Smooth muscle cell of the brain vasculature (primary cell): ENCODE measurements at places on chromosomes 1 and 21.

DNA sequence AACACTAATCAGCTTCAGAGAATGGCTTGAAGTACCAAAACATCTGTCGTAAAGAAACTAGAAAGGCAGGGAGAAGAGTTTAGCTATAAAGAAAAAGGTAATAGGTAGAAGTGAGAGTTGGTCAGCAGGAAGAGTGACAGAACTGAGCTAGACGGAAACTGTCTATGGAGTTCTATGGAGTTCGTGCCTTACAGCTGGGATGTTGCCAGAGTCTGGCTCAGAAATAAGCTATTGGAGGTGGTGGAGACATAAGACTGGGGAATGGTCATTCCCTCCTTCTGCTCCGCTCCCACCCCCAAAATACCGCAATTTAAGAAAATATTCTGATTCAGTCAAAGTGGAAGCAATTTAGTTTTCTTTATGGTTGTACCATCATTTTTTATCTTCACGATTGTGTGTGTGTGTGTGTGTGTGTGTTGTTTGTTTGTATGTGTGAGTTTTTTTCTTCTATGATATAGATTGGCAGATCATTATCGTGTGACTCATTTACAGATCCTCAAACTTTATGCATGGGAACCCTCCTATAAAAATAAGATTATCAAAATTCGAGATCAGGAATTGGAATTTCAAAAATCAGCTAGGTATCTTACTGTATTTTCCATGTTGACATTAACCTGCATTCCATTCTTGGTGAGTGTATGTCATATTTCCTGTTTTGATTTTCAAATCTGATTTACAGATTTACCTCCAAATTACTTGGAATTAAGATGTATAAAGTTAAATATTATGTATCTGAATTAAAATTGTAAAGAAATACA lies 79.0 kb downstream of the HSPA13 start:
- no peak for DNase-seq

DNA sequence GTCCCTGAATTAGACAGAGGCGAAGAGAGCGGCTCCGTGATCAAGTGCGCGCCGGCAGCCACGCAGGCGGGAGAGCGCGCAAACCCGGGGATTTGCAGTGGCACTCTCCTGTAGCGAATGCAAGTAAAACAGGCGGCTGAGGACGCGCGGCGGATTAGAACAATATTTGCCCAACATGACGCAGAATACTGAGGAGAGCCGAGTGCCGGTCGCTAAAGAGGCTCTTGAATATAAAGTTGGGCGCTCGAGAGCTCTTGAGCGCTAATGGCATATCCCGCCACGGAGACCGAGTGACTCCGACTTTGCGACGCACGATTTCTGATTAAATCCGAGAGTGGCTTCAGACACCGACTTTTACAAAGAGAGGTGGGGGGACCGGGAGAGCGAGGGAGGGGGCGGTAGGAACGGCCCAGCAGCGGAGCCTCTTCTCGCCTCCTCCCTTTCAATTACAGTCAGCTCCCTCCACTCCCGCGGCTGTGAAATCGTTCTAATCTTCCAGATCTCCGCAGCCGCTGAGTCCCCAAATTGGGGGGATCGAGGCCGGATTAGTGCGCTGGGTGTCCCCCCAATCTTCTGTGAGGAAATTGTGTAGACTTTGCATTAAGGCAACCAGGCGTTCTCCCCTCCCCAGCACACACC lies 2.3 kb downstream of the PAX7 start:
- DNase-seq, result no peak

GRCh38 chr1:79089946-79090345 lies 83.4 kb upstream of the ADGRL4 start:
- DNase-seq, result no peak

DNA sequence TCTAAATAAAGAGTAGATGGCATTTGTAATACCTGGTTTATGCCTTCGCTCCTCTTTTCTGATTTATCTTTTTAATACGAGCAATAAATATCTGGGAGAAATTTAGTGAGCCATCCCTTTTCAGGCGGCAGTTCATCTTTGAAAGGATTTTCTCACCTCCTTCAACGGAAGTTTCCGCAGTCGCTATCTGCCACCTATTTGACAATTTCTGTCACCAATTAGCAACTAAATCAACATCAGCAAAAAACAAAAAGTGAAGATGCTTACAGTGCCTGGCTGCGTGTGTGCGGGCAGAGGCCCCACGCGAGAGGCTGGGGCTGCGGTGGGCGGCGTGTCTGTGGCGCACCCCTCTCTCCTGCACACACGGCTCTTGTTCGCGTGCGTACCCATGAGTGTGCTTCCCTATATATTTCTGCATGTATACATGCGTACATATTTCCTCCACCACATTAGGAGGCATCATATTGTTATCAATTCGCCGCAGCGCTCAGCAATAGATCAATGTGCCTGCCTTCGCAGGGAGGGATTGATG lies 117.3 kb upstream of the BARHL2 start:
- no peak for DNase-seq

GRCh38 chr1:153866045-153866850 lies 56.5 kb downstream of the GATAD2B start:
- no peak for DNase-seq

GRCh38 chr1:211577819-211578639 lies 932 bp downstream of the SLC30A1 start:
- no peak for DNase-seq

DNA sequence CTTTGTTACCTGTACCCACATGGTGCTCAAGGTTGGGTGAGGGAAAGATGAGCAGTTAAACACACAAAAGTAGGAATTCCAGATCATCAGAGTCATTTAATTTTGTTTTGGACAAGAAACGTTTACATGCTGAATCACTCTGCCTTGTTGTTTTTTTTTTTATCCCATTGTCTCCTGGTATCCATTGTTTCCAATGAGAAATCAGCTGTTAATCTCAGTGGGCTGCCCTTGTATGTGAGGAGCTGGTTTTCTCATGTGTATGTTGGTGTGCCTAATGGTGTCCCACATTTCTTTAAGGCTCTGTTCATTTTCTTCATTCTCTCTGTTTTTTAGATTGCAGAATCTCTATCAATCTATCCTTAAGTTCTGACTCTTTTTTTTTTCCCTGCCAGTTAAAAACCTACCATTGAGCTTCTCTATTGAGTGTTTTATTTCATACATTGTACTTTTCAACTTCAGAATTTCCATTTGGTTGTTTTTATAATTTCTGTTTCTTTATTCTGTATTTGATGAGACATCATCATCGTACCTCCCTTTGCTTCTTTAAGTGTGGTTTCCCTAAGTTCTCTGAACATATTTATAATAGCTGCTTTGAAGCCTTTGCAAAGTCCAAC lies 8.8 kb upstream of the OBSCN start:
- DNase-seq, result no peak

DNA sequence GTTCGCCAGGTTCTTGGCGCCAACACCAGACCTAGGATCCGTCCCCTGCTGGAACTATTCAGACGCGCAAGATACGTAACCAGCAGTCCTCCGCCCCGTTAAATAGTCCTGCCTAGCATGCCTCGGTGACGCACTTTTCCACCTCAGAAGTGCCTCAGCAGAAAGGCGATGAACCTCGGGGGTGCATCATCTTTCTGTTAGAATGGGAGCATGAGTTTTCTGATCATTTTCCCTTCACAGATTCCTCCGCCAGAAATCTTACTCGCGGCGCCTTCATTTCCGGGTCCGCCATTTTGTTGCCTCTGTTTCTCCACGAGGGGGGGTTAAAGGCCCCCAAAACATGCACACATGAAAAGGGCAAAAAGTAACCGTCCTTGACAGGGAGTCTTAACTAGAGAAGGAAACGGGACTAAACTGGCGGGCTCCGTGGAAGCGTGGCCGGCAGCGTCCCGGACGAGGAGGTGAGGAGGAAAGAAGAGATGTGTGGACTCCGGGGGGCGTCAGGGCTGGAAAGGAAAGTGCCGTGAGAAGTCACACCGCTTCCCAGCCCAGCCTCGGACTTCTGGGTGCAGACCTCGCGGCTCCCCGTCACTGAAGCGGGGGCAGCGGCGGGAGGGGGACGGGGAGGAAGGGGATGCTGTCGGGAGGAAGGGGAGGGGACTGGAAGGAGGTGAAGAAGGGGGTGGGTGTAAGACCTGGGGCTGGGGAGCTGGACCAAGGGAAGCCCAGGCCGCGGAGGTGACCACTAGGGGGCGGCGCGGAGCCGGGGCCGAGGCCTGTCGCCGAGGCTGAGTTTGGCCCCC lies at the start of gene GABPB2:
Gene GABPB2 (plus strand): TSS at position 288 of the 803 bp plus-strand sequence. CDS start 17,429 bp downstream, outside the sequence.
- DNase-seq, result peak; percentile 89

GRCh38 chr21:14567331-14568279 lies 21.5 kb upstream of the SAMSN1 start:
- no peak for DNase-seq

DNA sequence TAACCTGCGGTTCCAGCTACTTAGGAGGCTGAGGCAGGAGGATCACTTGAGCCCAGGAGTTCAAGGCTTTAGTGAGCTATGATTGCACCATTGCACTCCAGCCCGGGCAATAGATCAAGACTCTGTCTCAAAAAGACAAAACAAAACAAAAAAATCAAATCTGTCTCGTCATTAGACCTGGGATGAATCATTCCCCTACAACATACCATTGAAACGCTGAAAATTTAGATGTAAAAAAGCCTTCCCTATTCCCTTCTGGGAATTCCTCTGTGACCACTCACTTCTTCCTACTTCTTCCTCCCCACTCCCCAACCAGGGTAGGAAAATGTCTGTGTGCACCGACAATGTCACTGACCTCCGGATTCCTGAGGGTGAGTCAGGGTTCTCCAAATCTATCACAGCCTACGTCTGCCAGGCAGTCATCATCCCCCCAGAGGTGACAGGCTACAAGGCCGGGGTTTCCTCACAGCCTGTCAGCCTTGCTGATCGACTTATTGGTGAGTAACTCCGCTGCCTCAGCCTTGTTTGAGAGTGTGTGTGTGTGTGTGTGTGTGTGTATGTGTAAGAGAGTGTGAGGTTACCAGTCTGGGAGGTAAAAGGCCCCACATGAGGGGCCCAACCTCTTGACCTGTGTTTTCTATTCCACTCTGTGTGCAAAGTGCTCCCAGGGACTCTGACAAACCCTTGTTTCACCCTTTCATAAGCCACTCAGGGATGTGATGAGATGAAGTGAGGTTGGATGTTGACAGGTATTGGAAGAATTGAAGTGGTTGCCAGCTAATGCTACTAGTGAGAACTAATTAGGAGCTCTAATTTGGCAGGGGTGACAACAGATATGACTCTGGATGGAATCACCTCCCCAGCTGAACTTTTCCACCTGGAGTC lies 16.3 kb upstream of the SARS1 start:
- peak; percentile 35 for DNase-seq

DNA sequence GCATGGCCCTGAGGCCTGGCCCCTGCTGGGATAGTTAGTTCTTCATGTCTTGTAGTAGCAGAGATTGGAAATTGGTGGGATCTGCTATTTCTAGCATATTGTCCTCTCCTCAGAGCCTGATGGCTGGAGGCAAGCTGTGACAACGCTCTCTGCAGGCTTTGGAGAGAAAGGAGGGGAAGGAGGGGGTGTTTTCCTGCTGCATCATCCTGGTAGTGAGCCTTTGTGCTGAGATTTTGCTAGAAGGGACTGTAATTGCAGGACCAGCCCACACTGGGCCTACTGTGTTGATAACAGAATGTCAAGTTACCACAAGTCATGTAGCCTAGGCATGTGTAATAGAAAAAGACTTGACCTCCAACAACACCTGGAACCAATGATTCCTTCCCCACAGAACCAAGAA lies 351.0 kb downstream of the SIPA1L2 start:
- DNase-seq, result no peak

DNA sequence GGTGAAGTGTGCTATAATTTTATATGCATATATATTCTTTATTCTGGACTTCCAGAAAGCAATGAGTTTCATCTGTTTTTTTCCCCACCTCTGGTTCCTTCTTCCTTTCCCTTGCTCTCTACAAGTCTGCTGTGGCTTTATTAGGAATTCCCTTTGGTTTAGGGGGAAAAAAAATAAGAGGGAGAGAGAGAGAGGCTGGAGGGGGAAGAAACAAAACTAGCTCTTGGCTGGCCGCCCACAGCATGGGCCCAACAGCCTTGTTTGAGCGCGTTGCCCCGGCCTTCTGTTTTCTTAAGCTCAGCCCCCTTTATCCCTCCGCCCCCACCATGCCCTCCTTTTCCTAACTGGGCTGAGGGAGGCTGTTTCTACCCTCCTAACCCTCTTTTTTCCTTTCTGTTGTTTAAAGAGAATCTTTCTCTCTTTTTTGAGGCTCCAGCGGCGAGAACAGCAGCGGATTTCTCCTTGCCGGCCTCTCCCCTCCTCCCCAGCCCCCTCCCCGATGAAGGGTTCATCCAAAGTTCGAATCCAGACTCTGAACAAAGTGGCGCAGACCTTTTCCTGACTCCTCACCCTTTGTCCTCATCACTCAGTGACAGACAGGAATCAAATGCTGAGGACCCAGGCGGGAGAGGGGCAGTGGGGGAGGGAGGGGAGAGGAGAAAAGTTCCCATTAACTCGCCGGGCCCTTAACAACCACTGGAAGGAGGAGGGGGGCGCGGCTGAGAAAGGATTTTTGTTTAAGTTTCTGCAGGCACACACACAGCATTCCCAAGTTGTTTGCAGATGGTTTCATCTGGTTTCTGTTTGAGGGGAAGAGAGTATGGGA lies 29.7 kb downstream of the PBX1 start:
- no peak for DNase-seq

GRCh38 chr1:206932177-206932576 lies 10.4 kb upstream of the FCMR start:
- DNase-seq, result no peak

- no peak for DNase-seq
These were observed 121.9 kb downstream of the TIAM1 start for GRCh38 chr21:31222142-31222541.

DNA sequence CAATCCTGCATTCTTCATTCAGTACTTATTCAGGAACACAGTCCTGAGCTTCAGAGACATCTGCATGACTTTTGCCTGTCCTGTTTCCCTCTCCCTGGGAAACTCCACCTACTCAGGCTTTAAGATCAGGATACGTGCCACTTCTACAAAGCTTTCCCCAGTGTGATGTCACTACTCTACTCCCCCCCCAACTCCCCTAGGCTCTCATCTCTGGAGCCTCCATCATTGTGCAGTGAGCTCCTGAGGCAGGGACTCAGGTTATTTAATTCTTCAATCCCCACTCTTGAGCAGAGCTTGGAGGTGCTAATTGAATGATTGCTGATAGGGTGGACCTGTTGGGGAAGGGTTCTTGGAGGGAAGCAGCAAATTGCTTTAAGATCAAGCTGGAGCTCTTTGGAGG lies 1.2 kb downstream of the NT5C1A start:
- no peak for DNase-seq

- no peak for DNase-seq
These were observed 5.2 kb downstream of the GJC2 start for GRCh38 chr1:228154670-228155571.

- no peak for DNase-seq
These were observed 15.7 kb upstream of the MX2 start for GRCh38 chr21:41345934-41346685.

DNA sequence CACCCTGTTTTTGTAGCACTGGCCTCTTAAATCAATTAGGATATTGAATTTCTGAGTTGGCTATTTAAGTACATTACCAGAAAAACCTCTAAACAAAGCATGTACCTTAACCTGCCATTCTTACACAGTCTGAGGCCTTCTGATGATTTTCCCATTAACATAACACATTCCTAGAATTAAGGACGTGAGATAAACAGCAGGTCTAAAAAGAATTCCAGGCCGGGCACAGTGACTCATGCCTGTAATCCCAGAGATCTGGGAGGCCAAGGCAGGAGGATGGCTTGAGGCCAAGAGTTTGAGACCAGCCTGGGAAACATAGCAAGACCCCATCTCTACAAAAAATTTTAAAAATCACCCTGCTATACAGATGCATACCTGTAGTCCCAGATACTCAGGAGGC lies 18.0 kb upstream of the LRRC8D start:
- DNase-seq, result no peak
